Stimulated activated CD4-positive, alpha-beta T cell treated with anti-CD3 and anti-CD28 coated beads, Interleukin-1b, Interleukin-23, amount 100 ng/mL, for 1 hour (primary cell): ENCODE measurements at places on chromosomes 2 and 18.

DNA sequence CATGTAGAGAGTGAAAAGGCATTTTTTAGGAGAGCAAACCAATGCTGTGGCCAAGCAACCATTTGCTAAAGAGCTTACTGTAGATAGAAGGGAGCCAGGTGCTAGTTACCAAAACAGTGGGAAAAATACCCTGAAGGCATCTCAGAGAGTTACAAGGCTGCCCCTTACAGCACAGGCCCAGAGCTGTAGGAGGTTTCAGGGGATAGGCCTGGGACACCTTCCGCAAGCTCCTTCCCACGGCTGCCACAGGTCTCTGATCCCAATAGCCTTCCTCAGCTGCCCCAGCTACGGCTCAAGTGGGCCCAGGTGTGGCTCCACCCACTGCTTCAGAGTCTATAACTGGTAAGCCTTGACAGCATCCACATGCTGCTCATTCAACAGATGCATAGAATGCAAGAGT, 18.2 kb upstream of the PPM1B start:
- no peak for DNase-seq

DNA sequence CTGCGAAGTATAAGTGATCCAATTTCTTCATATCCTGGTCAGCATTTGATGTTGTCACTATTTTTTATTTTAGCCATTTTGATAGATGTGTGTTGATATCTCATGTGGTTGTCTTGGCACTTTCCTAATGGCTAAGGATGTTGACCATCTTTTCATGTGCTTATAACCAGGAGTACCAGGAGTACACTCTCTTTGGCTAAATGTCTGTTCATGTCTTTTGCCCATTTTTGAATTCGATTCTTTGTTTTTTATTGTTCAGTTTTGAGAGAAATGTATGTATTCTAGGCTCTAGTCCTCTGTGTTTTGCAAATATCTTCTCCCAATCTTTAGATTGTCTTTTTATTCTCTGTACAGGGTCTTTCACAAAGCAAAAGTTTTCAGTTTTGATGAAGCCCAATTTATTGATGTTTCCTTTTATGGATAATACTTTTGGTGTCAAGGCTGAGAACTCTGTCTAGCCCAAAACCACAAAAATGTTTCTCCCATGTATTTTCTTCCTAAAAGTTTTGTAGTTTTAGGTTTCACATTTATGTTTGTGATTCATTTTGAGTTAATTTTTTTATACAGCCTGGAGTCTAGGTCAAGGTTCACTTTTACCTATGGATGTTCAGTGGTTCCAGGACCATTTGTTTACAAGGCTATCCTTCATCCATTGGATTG, 65.4 kb downstream of the SDC1 start:
- no peak for DNase-seq

- no peak for DNase-seq
Observed at GRCh38 chr2:72953976-72954375, 36.7 kb downstream of the EMX1 start.

- no peak for DNase-seq
Observed at GRCh38 chr2:198657512-198658121, 800.1 kb downstream of the SATB2 start.

DNA sequence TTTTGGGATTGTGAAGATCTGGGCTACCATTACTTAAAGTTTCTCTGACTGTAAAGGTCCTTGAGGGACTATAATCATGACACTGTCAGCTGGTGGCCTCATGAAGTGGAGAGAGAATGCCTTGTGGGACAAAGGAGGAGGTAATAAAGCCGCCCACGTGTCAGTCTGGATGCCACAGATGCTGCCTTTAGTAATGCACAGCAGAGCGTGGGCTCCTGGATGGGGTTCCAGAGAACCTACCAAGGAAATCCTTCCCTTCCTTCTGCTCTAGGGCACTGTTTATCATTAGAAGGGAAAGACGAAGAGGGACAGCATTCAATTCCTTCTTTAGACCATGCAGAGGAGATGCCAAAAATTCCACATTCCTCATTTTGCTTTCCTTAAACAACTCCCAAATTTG, 63.5 kb downstream of the COL5A2 start:
- no peak for DNase-seq

- no peak for DNase-seq
Observed at GRCh38 chr18:62033207-62033606, 140.4 kb upstream of the RNF152 start.

DNA sequence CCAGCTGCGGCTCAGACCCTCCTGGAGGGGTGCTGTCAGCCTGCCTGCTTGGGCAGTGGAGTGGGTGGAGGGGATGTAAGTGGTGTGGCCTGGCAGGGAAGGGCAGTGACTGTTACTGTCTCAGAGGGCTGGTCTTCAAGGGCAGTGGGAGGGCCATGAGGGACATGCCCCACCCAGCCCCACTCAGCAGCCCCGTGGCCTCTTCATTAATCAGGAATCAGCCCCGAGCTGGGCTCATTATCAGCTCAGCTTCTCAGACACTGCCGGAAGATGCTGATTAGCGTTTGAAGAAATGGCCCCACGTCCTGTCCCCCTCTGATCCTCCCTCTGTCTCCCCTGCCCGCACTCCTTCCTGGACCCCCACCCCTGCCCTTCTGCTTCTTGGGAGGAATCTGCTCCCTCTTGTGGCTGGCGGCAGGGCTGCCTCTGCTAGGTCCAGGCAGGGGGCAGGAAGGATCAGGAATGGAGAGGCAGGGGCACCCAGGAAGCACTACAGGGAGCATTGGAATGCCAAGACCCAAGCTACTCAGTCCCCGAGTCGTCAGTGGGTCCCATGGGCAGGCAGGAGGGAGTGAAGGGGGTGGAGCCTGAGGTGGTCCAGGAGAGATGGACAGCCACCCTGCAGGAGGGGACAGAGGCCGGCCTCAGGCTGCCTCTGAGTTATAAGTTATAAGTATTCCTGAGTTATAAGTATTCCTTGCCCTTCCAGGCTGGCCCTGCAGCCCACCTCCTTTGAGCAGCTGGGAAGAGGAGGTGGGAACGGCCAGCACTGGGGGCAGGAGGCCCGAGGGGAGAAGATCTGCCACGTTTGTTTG, 7.0 kb downstream of the ASIC4 start:
- DNase-seq = no peak

GRCh38 chr18:4251873-4252272, 203.2 kb downstream of the DLGAP1 start:
- no peak for DNase-seq

DNA sequence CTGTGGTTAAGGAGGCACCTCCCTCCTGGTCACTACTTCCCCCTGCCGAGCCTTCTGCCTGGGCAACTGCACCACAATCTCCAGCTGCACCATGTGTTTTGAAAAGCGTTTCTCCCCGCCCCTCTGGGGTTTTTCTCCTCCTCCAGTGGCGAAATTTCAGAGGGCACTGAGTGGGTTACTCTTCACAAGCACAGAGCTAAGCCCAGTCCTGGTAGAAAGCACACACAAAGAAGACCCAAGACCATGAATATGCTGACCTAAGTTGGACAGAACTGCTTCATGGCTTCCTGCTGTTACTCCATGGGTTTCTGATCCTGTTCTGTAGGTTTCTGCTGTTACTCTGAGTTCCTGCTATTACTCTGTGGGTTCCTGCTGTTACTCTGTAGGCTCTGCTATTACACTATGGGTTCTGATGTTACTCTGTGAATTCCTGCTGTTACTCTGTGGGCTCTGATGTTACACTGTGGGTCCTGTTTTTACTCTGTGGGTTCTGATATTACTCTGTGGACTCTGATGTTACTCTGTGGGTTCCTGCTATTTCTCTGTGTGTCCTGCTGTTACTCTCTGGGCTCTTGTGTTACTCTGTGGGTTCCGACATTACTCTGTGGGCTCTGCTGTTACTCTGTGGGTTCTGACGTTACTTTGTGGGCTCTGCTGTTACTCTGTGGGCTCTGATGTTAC, 216.6 kb downstream of the RTP5 start:
- DNase-seq = no peak

DNA sequence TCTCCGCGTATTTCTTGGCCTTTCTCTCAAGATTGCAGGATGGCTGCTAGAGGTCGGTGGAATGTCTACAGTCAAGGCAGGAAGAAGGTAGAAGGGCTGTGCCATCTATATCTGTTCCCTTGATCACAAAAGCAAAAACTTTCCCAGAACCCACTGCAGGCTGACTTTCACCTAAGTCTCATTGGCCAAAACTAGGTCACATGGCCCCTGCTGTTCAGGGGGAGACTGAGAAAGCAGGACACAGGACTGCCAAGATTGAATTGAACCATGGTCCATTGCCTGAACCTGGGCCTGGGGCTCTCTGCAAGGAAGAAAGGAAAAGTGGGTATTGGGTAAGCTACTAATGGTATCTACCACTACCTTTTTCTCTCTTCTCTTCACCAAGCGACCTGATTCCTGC, 9.7 kb upstream of the GRP start:
- DNase-seq = no peak

DNA sequence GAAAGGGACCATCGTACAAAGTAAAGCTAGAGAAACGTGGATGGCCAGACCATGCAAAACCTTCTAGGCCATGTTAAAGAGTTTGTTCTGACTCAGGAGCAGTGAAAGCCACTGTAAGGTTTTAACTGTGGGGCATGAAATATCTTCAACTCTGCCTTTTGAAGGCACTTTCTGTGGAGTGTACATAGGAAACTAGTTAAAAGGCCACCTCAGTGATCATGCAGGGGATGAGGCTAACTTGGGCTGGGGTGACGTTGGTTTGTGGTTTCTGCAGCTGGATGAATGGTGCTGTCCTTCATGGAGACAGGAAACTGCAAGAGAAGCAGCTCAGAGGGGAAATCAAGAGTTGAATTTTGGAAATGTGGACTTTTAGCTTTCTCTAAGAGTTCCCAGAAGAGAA, 190.7 kb downstream of the CDCA7 start:
- no peak for DNase-seq

GRCh38 chr2:109200616-109201464, 71.8 kb downstream of the SH3RF3 start:
- DNase-seq = no peak

GRCh38 chr2:57460396-57461276, 586.0 kb upstream of the VRK2 start:
- DNase-seq = no peak

GRCh38 chr18:79252904-79253633, 142.7 kb upstream of the NFATC1 start:
- no peak for DNase-seq

- DNase-seq = no peak
Observed at GRCh38 chr2:136215908-136216472, 98.0 kb upstream of the CXCR4 start.

- DNase-seq = no peak
Observed at GRCh38 chr18:12442946-12443345, 35.2 kb downstream of the PRELID3A start.

DNA sequence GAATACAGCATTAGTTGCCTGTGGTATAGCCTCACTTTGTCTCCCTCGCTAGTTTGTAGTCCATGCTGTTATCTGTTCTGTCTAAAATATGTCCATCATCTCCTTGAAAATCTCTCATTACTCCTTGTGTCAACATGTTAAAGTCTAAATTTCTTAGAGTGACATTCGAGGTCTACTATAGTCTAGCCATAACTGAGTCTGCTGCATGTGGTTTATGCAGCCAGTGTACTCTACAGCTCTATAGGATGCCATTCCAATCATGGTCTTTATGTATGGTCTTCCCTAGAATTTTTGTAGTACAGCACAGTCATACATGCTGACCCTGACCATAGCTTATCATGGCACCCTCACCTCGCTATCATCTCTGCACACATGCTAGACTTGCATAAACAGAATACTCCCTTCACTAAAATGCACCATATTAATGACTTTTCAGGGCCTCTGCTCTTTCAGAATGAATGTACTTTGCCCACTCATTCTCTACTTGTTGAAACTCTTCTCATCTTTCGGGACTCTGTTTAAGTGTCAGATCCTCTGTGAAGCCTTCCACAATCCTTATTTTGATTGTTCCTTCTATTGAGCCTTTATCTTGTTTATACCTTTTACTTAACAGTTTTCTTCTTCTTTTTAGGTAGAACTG, 12.8 kb downstream of the TANK start:
- no peak for DNase-seq

GRCh38 chr2:190477661-190478454, 56.7 kb downstream of the NEMP2 start:
- no peak for DNase-seq

- DNase-seq = no peak
Observed at GRCh38 chr2:9552219-9553178, 3.1 kb downstream of the ADAM17 start.

DNA sequence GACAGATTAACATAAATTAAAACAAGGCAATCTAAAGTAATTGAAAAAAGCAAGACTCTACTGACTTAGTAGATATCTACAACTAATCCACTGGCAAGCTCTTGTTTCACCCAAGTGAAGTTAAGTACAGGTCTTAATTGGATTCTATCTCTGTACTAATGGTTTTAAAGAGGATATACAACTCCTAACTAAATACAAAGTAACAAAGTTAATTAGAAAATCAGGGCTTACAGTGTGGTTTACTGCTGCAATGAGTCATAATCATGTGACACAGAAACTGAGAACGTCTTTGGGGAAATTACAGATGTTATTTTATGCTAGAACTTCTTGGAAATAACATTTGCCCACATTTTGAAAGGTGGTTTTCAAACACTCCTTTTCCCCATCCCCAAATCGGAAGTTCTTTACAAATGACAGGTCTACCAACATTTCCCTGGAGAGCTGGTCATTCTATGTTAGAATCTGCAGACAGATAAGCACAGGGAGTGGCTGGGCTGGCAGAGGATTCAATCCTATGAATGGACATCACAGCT, 245.3 kb downstream of the STK39 start:
- DNase-seq = no peak

DNA sequence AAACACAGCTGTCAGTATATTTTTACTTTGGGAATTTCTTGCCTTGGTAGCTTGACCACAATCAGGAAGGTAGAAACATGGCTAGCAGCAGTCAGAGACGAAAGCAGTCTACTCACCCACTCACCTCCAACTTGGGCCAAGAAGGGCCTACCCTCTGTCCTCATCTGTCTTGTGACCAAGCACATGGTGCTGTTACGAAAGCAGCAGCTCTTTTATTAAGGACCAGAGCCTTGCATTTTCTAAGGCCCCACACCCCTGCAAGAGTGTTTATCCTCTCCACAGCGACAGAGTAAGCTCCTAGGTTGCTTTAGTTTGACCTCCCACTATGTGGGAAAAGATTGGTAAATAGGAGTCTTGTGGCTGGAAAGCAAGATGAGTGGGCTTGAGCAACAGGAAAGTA, 31.3 kb upstream of the MSTN start:
- no peak for DNase-seq

DNA sequence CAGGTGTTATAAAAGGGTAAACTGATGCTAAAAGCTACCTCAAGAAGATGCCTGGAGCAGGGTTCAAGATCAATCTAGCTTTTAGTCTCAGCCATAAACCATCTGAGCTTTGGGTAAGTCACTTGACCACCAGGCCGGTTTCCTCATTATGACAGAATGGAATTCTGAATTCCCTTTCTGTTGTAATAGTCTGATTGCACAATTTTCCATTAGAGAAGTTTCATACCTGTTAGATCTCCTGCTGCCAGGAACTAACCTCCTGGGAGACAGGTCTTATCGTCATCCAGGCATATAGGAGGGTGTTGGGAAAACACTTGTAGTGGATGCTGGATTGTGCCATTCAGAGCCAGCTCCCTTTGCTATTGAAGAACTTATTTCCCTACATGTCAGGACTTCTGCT, 272.5 kb downstream of the TDRD15 start:
- DNase-seq = no peak

- no peak for DNase-seq
Observed at GRCh38 chr2:23418461-23418911, 33.5 kb downstream of the KLHL29 start.
